ENCODE measurements at places on chromosomes 16 and 17.
A peak's percentile ranks its signal among the peaks of the same experiment; 100 is the strongest.

DNA sequence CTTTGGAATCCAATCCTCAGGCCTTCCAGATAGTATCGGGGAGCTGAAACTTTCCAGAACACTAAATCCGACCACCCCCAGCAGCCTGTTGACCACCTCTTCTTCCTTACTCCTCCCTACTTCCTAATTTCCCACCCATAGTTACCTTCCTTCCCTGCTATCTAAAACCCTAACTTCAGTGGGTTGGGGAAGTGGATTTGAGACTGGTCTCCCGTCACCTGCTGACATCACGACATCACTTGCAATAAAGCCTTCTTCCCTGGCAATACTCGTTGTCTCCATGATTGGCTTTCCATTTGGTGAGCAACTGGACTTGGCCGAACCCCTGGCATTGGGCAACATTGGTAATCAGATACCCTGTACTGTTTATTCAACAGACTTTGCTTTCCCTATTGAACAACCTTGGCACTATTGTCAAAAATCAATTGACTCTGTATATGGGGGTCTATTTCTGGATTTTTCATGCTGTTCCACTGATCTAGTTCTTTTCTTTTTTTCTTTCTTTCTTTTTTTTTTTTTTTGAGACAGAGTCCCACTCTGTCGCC is 11.8 kb upstream of the FOXK2 start:
- DNase-seq = no peak

GRCh38 chr17:38415250-38416194 is 12.7 kb upstream of the ARHGAP23 start:
- no peak for DNase-seq

GRCh38 chr16:54873071-54873470 is 57.6 kb upstream of the IRX5 start:
- DNase-seq = no peak

GRCh38 chr17:17792551-17793377 is 44.0 kb downstream of the SREBF1 start:
- peak; percentile 85 for DNase-seq

DNA sequence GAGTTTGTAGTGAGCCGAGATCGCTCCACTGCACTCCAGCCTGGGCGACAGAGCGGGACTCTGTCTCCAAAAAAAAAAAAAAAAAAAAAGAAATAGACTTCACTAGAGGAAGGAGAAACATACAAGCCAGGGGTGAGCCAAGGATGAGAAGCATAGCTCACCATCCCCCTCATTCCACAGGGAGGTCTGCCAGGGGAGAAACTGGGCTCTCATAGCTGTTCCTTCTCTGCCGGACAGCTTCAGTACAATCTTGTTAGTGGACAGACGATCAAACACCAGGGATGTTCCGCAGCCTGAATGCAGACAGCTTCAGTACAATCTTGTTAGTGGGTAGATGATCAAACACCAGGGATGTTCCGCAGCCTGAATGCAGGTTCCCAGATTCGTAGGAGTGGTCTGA is 509.6 kb downstream of the CDH13 start:
- no peak for DNase-seq

All from CD4-positive, alpha-beta T cell treated with Interleukin-15 for 4 hours (primary cell).